ENCODE measurements at places on chromosomes 2 and 18.

GRCh38 chr2:237858294-237859081, 935 bp upstream of the RAMP1 start:
- DNase-seq = peak; percentile 90

DNA sequence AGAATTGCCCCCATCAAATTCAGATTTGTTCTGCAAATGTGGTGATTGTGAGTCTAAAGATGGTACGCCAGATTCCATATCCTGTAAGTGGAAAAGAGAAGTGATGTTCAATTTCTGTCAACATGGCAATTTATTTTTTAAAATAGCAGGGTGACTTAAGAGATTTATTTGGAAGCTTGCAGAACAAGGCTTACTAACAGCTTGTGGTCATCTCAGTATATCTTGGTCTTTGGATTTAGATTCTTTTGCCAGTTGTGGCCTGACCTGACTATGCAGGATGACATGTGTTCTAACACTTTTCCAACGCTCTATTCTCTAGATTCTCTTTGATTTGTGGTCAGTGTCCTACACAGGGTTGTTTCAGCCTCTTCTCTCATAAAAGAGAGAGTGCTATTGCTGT, 74.4 kb downstream of the MAP3K20 start:
- no peak for DNase-seq

- no peak for DNase-seq
These were observed 275.5 kb downstream of the MBD2 start for GRCh38 chr18:53948991-53949390.

DNA sequence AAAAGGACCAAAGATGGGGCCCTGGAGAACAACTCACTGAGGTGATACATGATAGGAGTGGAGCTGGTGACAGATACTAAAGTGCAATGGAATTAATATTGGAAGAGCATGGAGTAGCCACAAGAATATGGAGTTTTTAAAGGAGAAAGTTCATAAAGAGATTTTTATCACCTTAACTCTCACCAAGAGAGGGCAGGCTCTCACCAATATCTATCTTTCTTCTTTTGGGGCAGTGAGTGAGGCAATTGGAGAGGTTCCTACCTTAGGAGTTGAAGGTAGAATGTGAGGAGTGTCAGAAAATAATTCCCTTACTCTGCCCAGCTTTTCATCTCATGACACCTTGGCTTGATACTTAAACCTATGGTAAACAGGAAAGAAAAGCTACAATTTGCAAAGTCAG, 233.7 kb upstream of the CWC22 start:
- DNase-seq = no peak

DNA sequence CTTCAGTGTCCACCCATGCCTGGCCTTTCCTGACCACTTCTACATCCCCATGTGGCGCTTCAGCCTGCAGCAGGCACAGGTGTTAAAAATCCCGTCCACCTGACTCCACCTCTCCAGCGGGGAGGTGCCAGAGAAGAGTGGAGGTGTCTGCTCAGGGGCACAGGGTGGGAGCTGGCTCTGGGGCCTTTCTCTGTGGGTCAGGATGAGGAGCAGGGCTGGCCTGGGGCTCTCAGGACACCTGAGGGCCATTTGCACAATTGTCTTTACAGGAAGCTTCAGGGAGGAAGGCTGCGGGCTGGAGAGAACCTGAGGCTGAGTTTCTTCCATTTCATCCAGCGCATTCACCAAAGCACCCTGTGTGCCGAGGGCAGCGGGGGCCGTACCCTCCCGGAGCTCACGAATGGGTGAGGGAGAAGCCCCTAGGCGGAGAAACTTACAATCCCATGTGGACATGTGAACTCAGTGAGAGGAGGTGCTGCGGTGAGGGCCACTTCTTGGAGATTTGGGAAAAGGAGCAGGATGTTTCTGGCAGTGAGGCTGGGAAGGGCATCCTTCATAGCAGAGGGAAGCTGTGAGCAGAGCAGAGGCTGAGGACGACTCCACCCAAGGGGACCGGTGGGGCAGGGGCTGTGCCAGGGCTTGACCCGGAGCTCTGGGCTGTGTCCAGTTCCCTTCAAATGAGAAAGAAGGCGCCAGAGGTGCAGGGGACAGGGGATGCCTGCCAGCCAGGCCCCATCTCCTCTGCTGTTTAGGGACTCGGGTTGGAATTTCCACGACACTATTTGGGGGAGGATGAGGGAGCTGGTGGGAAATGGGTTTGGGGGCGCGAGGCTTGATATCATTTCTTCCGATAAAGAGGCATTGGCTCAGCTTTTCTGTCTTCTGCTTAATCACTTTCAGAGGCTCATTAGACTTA, 155.2 kb upstream of the MYCN start:
- no peak for DNase-seq

- no peak for DNase-seq
These were observed 151.8 kb downstream of the DYSF start for GRCh38 chr2:71605173-71605641.

GRCh38 chr2:9905413-9905812, 46.1 kb upstream of the GRHL1 start:
- no peak for DNase-seq

DNA sequence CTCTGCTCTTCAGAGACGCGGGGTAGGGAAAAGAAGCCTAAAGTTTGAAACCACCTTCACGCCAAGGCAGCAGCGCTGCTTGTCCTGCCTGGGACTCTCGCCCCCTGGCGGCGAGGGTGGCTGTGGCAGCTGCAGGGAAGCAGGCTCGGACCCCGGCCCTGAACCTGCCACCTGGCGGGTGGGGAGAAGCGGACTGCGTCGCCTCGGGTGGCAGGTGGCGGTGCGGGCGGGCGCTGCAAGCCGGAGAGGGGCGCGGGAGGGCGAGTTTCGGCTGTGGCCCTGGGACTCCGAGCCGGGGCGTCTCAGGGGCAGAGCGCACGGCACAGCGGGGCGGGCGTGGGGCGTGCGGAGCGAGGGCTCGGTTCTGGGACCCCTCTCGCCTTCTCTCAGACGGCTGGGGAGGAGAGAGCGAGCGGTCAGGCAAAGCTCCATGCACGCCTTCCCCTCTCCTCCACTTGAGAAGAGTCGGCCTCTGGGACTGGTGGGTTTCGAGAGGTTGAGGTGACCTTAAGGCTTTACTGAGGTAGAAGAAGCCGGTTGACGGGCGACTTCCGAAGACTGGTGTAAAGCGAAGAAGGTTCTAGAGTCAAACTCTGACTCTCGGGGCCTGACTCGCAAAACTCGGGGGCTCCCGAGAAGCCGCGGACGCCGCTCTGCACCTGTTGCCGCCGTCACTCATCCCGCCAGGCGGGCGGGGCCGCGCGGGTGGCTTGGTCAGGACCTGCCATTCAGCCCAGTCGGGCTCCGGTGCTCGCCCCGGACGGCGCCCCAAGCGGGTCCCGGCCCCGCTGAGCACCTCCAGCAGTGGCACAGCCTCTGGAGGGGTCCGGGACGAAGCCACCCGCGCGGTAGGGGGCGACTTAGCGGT, 1.1 kb upstream of the BOLL start:
- peak; percentile 74 for DNase-seq

DNA sequence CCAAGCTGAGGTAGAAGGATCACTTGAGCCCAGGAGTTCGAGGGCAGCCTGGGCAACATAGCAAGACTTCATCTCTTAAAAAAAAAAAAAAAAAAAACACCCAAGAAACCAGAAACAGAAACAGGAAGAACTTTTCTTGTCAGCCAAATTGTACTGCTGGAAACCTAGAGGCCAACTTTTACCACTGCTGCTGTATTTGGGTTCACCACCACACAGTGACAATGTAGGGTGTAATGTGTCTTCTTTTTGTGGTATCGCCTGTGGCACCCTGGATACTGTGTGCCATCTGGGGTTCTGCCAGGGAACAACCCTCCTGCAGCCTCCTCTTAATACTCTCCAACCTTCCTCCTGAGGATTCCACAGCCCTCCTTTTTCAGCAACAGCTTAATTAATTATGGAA, 72.6 kb downstream of the STK39 start:
- peak; percentile 49 for DNase-seq

DNA sequence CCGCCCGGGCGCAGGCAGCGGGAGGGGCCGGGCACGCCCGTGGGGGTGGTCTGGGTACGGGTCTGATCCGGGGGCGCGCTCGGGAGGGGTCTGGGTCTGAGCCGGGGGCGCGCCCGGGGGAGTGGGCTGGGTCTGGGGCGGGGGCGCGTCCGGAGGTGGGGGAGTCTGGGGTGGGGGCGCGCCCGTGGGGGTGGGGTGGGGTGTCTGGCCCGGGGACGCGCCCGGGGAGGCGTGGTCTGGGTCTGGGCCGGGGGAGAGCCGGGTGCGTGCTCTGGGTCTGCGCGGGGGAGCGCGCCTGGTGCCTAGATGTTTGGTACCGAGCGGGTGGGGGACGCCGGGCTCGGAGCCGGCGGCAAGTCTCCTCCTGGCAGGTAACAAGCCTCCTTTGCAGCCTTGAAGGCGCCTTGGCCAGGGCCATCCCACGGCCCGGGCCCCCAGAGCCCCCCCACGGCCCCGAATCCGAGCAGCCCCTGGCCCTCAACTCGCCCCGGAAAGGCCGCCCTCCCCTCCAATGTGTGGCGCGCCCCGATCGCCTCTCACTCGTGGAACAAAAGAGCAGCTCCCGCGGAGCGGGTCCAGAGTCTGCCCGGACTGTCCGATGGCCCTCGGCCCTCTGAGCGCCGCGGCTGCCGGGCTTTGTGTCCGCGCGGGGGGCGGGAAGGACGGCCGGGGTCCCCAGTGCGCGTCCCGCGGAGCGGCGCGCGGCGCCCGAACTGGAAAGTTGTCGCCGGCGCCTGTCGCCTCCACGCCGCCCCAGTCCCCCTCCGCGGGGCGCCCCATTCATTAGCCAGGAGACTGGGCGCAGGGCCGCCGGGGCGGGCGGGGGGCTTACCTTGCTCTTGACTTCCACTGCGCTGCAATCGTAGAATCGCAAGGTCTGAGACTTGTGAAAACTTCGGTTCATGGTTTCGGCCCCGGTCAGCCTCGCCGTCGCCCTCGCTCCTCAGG, 595 bp downstream of the PARD6G start:
- peak; percentile 11 for DNase-seq

- no peak for DNase-seq
These were observed 18.8 kb upstream of the DTNB start for GRCh38 chr2:25692143-25692542.

- no peak for DNase-seq
These were observed 77.5 kb upstream of the PROKR1 start for GRCh38 chr2:68565858-68566257.

- peak; percentile 88 for DNase-seq
These were observed 36.5 kb downstream of the SEMA4F start for GRCh38 chr2:74690571-74690970.

DNA sequence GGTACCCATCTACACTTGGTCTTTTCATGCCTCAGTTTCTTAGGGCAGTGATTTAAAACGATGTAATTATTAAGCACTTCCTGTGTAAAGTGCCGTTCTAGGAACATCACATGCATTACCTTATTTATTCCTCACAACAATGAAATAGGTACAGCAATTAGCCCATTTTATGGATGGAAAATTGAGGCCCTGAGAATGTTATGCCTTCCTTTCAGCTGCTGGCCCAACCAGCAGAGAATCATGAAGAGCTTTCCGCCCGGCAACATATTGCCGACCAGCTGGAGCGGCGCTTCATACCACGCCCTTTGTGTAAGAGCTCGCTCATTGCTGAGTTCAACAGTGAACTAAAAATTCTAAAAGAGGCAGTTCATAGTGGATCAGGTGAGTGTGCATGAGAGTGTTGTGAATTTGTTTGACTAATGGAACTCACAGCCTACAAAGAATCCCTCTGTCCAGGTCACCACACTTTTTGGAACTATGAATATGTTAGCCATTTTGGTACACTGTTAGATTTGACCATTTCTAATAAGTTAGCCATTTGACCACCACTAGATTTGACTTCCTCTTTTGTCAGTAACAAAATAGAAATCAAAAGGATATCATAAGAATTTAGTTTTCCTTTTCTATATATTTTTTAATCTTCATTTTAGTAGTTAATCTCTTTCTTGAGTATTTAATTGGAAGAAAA, 25.6 kb upstream of the RPE start:
- no peak for DNase-seq

DNA sequence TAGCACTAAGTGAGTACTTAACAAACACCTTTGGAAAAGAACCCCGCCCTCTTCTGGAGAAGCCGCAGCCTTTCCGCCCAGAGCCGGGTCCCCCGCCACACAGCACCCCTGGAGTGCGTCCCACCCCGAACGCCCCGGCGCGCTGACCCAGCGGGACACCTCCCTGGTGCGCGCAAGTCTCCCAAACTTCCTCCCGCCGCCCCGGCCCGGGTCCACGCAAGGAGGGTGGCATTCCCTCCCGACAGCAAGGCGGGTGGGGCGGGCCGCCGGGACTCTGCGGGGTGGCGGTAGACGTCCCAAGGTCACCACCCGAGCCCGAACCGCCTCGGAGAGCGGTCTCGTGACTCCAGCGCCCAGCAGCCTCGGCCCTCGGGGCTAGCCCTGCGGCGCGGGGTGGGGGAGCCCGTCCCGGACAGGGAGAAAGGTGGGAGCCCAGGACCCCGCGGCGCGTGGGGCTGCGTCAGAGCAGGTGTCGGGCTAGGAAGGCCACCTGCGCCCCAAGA, 598 bp downstream of the CCDC93 start:
- DNase-seq = peak; percentile 56

GRCh38 chr2:55358451-55358850, 61.2 kb downstream of the CCDC88A start:
- no peak for DNase-seq

DNA sequence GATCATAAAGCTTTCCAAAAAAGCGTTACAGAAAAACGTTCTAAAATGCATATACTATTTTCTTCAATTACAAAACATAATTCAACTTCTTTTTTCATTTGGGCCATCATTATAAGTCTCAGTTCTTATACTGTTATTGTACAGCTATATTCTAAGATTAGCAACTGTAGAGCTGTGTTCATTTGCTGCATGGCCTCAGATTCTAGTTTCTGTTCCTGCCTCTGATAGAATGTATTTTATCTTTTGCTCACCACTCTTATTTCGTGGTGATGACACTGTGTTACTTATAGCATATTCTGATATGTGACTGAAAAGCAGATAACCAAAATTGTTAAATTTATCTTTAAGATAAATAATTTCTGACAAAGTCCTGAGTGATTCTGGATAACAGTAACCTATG, 67.2 kb downstream of the PTRHD1 start:
- peak; percentile 8 for DNase-seq

- no peak for DNase-seq
These were observed 630.2 kb downstream of the ARHGAP15 start for GRCh38 chr2:143759455-143759854.

GRCh38 chr2:153373510-153374279, 104.9 kb downstream of the RPRM start:
- DNase-seq = no peak

DNA sequence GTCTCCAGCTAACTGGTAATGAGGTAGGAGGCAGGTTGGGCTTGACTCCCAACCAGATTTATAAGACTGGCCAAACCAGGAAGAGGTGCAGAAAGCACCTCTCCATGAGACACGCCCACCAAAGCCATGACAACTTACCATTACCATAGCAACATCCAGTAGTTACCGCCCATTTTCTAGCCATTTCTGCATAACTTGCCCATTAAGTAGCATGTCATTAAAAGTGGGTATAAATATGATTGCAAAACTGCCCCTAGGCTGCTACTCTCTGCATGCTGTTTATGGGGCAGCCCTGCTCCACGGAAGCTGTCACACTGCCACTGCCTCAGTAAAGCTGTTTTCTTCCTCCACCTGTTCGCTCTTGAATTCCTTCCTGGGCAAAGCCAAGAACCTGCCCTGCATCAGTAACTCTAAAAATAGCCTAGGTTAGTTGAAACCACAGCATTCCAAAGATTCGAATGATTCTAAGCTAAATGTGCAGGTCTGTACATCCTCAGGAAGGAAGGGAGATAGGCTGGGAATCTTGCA, 131.9 kb downstream of the ATL2 start:
- peak; percentile 9 for DNase-seq

All from hematopoietic multipotent progenitor cell treated with erythropoietin and hydrocortisone succinate and interleukin-3 and kit ligand, for 4 days (in vitro differentiated cells).